CD4-positive, alpha-beta memory T cell (primary cell): ENCODE measurements at places on chromosomes 5 and 9. TPM values are rescaled to one million over a fixed set of nuclear protein-coding genes. Genes with fewer than 3 reads are reported as not detected.

Gene PFN3
- not detected for total RNA-seq

Gene PPP3R2
- not detected for total RNA-seq

Gene SPOCK1
- not detected for total RNA-seq

Gene MBLAC2
- total RNA-seq: 16.1 TPM

Gene C9
- total RNA-seq: not detected

Gene SLC12A7
- 32.9 TPM for total RNA-seq

Gene AHRR
- 1.2 TPM for total RNA-seq

Gene ZNF367
- 5.4 TPM for total RNA-seq

Gene CD274
- total RNA-seq: 16.2 TPM

Gene FOXD4L3
- 0.32 TPM for total RNA-seq

Gene QSOX2
- 14.8 TPM for total RNA-seq

Gene AQP3
- total RNA-seq: 172 TPM

Gene DRD1
- not detected for total RNA-seq

Gene CTNND2
- total RNA-seq: not detected

Gene LCN9
- not detected for total RNA-seq

Gene PAPPA
- not detected for total RNA-seq

Gene STRBP
- total RNA-seq: 23.8 TPM

Gene MTREX
- total RNA-seq: 82.2 TPM

Gene BTNL9
- total RNA-seq: not detected

Gene FIBCD1
- total RNA-seq: not detected

Gene CCNI2
- 12.5 TPM for total RNA-seq

Gene EIF4EBP3
- total RNA-seq: 15.3 TPM

Gene PCDHGA8
- 0.17 TPM for total RNA-seq

Gene LCN12
- total RNA-seq: 0.72 TPM

Gene IFNB1
- not detected for total RNA-seq

Gene EQTN
- not detected for total RNA-seq

Gene BHMT
- not detected for total RNA-seq

Gene ANKDD1B
- total RNA-seq: 0.73 TPM

Gene C9orf43
- 0.86 TPM for total RNA-seq

Gene NUP214
- 72.1 TPM for total RNA-seq

Gene NKD2
- total RNA-seq: not detected

Gene CMYA5
- 0.20 TPM for total RNA-seq

Gene LRRC70
- 0.83 TPM for total RNA-seq

Gene CDC14B
- total RNA-seq: 15.8 TPM

Gene BRD8
- total RNA-seq: 93.7 TPM

Gene KCNV2
- total RNA-seq: not detected

Gene DBH
- total RNA-seq: 0.08 TPM

Gene ADGRV1
- total RNA-seq: 0.09 TPM

Gene GFRA3
- total RNA-seq: not detected

Gene LMX1B
- total RNA-seq: not detected

Gene SPINK4
- total RNA-seq: not detected

Gene SPATA9
- total RNA-seq: not detected

Gene REEP2
- total RNA-seq: not detected

Gene ZNF483
- total RNA-seq: 17.6 TPM

Gene PCDHGA1
- total RNA-seq: 0.58 TPM

Gene HCN1
- not detected for total RNA-seq

Gene RAB24
- total RNA-seq: 19.8 TPM

Gene MOCS2
- 26.6 TPM for total RNA-seq

Gene IFNA13
- total RNA-seq: not detected

Gene OLFML2A
- not detected for total RNA-seq

Gene CNTFR
- not detected for total RNA-seq

Gene PDCD1LG2
- 1.1 TPM for total RNA-seq

Gene TICAM2
- 1.3 TPM for total RNA-seq
